ENCODE measurements at places on chromosomes 11 and 22.

DNA sequence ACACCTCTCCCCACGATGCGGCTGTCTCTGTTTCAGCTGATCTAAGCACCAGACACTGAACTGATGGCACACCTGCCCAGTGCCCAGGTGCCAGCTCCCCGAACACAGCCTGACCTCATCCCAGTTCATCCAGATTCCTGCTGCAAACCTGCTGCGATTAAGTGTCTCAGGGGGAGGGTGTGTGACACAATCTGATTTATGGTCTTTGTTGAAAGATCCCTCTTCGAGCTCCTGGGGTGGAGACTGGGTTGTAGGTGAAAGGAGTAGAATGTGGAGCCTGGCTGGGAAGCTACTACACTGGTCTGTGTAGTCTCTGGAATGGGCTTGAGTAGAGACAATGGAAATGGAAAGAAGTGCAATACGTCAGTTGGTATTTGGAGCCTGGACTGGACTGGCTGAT lies 390.3 kb downstream of the SHANK2 start:
- no peak for DNase-seq

DNA sequence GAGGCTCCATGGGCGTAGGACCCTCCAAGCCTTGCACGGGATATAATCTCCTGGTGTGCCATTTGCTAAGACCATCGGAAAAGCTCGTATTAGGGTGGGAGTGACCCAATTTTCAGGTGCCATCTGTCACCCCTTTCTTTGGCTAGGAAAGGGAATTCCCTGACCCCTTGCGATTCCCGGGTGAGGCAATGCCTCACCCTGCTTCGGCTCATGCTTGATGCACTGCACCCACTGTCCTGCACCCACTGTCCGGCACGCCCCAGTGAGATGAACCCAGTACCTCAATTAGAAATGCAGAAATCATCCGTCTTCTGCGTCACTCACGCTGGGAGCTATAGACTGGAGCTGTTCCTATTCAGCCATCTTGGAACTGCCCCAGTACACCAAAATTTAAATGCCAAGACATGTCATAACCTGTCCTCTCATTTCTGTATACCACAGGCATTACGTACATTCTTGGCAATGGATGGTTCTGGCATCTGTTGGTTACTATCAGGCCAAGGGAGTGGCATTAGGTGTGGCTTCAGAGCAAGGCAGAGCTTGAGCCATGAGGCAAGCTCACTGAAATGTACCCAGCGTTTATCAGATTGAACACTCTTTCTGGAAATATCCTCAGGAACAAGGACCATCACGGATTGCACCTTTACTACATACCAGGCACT lies 95.4 kb upstream of the GALNT18 start:
- no peak for DNase-seq

GRCh38 chr22:17472932-17473331 lies 90.4 kb upstream of the SLC25A18 start:
- no peak for DNase-seq

GRCh38 chr22:16387088-16387487 lies 205.5 kb downstream of the CCT8L2 start:
- no peak for DNase-seq

DNA sequence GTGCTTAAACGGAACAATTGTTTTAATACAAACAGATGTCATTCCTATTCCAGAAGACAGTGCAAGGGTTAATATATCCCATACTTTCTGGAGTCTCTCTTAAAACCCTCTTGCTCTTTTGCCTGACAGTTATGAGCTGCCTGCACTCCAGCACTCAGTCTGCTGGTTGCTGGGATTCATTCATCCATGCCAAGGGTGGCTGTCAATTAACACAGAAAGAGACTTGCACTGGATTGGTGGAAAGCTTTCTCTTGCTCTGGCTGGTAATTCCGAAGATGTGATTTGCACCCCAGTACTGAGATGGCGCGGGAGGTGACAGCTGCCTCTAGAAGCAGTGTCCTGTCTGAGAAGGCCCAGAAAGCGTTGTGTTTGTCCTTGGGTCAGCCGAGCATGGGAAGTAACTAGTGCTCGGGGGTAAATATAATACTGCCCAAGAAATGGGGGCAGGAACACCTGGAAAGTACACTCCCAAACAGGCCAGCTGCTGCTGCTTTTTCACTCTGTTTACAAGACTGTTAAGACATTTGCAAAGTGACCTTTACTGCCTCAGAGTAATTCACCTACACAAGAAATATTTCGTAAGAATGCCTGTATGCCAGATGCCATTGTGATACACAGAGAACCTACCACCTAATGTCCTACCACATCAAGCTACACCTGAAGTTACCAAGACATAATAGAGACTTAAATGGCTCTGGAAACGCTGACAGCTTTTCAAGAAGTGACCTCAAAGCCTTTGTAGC lies 20.5 kb downstream of the SCUBE2 start:
- no peak for DNase-seq

GRCh38 chr11:44507896-44508445 lies 57.5 kb upstream of the CD82 start:
- no peak for DNase-seq

- peak; percentile 1 for DNase-seq
Measured at GRCh38 chr22:32024796-32025195, 18.3 kb upstream of the SLC5A1 start.

DNA sequence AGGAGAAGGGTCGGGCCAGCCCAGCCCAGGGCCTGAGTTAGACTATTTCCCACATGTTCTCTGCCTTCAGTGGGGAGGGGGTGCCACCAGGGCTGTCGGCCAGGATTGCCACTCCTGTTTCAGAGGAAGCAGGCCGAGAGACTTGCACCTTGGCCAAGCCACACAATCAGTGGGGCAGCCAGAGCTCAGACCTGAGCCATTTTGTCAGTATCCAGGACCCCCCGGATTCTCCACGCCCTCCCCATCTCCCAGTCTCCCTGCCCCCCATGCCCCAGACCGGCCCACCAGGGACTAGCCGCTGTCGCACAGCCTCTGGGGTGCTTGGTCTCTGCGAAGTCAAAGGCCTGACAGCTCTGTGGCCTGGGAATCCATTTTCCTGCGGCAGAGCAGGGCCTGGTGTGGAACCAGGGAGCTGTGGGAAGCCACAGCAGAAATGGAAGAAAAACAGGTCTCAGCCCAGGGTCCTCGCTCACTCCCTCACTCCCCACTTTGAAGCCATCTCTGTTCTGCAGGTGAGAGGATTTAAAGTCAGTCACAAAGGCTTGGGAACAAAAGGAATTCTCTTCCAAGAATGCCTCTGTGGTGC lies 25.5 kb upstream of the MGAT3 start:
- no peak for DNase-seq

- DNase-seq, result no peak
Measured at GRCh38 chr11:77470504-77470903, 3.4 kb downstream of the PAK1 start.

DNA sequence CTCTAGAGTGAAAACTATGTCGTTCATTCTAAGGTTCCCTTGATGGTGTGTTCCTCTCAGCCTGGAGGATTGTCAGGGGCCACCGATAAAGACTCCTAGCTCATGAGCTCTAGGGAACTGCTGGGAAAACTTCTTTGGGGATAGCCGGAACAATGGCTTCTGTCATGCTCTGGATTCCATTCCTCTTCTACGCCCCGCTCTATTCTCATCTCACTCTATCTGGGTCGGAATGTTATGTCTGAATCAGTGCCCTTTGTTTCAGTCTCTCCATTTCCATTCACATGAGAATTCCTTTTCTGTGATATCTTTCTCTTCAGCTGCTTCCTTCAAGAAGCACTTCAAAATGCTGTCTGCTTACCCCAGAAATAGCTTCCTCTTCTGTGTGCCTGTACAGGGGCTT lies 16.9 kb upstream of the SLCO2B1 start:
- no peak for DNase-seq

DNA sequence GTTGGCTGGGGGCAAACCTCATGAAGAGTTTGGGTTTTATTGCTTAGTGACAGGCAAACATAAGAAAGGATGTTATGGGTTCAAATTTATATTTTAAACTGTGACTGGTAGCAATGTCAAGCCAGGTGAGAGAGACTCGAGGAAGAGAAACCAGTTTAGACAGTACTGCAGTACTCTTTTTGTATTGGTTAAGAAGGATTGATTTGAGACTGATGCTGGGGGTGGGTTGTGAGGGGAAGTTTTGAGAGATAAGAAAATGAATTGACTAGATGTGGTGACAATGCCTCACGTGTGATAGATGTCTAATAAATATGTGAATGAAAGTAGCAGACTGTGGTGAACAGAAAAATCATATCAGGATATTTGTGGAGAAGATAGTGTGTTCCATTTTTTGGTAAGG lies 142.4 kb downstream of the DDX10 start:
- no peak for DNase-seq

DNA sequence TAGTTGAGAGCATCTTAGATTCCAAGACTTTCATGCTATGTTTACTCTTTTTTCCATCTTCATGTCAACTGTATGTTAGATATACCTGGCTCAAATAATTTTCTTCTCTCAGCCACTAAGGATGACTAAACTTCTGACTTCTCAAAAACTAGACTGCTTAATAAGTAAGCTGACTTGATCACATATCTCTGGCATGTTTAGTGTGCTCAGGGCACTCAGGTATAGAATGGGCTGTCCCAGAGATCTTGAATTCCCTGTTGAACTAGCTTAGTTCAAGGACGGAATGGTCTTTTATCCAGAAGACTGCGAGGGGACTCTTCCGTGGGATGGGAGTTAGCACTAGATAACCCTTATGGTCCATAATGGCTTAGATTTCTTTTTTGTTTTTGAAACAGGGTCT lies 13.0 kb downstream of the NEU3 start:
- no peak for DNase-seq

DNA sequence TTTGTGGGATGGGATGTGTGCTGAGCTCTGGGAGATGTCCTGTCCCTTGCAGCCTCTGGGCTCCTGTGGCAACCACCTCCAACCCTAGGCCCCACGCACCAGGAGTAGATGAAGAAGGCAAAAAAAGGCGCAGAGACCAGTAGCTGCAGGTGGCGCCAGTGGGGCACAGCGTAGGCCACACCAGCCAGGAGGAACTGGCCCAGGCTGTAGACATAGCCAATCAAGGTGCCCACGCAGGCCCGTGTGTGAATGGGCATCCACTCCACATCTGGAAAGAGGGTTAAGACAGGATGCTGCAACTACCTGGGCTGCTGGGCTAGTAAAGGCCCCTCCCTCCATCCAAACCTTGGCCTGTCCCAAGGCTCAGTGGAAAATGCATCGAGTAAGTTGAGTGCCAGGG lies 3.0 kb downstream of the SLC22A6 start:
- DNase-seq, result no peak

- DNase-seq, result no peak
Measured at GRCh38 chr11:70315716-70316115, 45.2 kb downstream of the PPFIA1 start.

DNA sequence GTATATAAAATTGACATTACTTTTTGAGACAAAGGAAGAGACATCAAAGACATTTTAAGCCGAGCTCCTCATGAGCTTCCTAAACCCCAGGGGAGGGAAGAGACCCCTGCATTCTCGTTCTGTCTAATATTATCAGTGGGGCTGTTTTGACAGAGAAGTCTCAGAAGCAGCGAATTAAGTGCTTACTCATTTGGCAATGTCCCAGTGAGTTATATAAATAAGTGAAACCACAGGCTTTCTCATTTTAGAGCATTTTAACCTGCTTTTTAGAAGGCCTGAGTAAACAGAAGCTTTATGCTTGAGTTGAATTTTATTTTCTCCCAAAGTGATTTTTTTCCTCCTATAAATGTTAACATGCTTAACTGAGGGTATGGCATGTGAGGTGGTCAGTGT lies 23.2 kb upstream of the C1QTNF4 start:
- DNase-seq, result peak; percentile 53

DNA sequence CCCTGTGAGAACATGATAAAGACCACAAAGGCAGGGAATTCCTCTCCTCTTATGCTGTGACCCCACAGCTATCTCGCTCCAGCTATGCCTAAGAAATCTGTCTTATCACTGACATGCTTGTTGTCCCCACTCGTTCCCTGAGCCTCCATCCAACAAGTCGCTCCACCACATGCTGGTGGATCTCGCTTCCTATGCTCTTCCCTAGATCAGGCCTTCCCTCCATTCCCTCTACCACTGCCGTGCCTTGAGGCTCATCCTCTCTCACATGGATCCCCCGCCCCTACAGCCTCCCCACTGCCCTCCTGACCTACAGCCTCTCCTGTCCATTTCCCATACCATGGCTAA lies 1.4 kb upstream of the DGAT2 start:
- no peak for DNase-seq

DNA sequence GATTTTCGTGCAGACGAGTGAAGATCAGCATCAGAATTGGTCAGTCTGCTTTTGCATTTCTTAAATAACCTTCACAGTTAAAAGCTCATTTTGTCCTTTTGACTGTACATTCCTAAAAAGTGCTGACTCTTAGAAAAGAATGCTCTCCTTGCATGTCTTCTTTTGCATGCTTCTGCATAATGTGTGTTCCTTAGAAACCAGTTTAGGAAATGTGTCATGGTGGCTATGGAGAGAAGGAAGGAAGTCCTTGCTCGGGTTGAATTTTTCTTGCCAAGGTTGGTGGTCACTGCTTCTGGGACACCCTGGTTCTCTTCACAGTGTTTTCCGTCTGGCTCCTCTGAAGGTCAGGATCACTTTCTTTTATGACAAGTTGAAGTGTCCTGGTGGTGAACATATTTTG lies 6.8 kb downstream of the AP2A2 start:
- DNase-seq, result no peak

DNA sequence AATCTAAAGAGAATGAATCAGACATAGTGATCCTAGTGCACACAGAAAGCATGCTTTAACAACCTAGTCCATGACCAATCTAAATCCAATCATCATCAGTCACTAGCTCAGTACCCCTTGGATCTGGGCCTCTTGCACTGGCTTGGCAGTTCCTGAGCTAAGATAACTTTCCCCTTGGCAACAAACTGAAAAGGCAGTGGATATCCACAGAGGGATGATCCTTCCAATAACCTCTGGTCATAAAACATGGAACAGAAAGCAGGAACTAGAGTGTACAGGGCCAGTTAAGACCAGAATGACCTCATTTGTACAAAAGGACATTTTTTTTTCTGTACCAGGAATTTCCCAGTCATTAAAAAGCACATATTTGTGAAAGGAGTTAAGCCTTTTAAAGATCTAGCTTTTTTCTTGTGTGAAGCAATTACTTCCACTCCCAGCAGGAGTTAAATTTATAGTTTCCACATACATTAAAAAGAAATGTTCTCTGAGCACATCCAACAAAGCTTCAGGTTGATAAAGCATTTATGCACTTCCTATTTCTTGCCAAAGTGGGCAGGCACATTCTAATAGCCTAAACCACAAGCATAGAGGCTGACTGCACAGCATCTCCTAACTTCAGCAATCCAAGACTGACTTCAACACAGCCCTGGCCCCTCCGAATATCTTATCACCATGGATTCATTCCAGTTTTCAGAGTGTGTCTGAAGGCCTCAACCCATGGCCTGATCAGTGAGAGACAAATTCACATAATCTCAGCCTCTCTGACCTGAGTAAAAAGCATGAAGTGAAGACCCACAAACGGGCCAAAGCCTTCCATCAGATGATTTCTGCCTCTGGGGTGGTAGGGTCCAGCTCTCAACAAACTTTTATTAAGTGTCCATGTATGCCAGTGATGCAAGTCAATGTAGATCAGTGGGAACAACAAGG lies 29.9 kb downstream of the GUCY1A2 start:
- peak; percentile 60 for DNase-seq

- DNase-seq, result peak; percentile 98
Measured at GRCh38 chr11:65857853-65858680, at the start of gene CFL1. Gene CFL1, minus strand, starts transcription at chr11:65858180. Its CDS starts 81 bp downstream, at chr11:65858099.

Measured in fibroblast of skin of back (primary cell).